Stimulated activated CD4-positive, alpha-beta T cell treated with anti-CD3 and anti-CD28 coated beads, Interleukin-1b, Interleukin-23, amount 100 ng/mL, for 1 hour (primary cell): ENCODE measurements at places on chromosomes 5 and 9.

DNA sequence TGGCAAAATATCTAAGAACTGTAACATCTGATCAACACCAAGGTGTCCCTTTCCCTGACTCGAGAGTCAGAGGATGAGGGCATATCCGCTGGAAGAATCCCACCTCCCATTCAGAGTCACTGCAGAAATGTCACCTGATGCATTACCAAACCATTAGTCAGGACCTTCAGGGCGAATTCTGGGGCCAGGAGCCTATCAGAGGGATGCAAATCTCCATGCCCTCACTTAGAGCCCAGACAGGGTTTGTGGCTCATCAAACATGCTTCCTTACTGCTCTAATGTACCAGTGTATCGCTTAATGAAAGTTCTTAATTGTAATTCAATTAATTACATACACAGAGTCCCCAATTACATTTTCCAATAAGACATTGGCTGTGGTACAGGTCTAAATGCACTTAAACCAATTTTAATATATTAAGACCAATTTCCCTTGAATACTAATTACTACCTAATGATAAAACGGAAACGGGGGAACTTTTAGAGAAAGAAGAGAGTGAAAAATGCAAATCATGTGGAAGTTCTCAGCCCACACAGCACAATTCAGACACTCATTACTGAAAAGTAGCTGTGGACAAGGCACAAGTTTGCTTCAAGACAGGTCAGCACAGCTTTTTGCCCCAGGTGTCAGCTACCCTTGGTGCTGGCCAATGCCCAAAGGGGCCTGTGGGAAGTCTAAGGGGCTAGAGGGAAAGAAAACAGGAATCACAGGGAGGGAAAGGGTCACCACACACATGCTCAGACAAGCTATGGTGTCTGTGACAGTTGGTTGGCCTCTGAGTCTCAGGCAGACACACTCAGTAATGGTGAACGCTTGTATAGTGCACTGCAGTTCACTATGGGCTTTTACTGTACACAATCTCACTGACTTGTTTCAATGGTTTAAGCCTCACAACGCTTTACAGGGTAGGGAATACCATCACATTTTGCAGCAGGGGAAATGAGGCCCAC is 211.6 kb downstream of the MAPKAP1 start:
- no peak for DNase-seq

DNA sequence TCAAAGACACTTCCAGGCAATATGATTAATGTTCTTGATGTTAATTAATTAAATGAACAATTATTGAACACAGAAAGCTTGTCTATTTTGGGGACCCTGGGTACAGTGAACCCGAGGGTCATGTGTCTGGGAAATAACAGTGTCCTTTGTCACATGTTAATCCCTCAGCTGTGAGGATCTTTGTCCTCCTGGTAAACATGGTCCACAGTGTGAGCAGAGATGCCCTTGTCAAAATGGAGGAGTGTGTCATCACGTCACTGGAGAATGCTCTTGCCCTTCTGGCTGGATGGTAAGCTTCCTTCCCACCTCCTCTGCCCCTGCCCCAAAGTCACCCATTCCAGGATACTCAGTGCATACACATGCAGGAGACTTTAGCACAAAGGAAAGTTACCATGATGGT is 107.9 kb downstream of the MEGF10 start:
- no peak for DNase-seq

- no peak for DNase-seq
These were observed 36.0 kb upstream of the GOLM1 start for GRCh38 chr9:86135371-86135770.

DNA sequence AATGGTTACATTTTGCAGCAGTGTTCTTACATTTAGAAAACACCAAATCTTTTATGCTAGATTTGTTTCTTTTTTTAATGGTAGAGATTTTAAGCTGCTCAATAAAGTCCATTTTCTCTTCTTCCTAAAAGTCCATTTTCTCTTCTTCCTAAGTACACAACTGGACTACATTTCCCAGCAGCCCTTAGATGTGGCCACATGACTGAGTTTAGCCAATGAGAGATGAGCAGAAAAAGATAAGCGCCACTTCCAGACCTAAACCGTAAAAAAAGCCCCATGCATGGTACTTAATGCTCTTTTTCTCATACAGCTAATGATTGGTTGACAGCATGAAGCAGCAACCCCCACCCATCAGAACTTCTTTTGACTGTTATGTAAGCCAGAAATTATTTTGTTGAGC is 206.7 kb downstream of the FAM114A2 start:
- DNase-seq, result no peak
